ENCODE measurements at places on chromosomes 16 and 17.

GRCh38 chr16:70478912-70479341 lies 24.5 kb downstream of the FCSK start:
- no peak for DNase-seq

DNA sequence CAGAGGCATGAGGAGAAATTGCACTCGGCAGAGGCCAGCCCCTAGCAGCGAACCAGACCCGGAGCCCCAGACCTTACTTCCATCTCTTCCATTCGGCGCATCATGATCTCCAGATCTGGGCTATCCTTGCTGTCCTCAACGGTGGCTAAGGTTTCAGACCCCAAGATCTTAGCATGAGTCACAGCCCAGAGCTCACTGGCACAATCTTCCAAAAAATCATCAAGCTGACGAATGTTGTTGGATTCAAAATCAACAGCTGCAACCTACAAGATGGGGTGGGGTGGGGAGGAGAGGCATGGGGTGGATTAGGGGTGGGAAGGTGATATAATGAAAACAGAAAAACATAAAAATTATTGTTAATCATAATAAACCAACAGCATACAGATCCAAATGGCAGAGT lies 39.7 kb upstream of the PITPNM3 start:
- DNase-seq = no peak

DNA sequence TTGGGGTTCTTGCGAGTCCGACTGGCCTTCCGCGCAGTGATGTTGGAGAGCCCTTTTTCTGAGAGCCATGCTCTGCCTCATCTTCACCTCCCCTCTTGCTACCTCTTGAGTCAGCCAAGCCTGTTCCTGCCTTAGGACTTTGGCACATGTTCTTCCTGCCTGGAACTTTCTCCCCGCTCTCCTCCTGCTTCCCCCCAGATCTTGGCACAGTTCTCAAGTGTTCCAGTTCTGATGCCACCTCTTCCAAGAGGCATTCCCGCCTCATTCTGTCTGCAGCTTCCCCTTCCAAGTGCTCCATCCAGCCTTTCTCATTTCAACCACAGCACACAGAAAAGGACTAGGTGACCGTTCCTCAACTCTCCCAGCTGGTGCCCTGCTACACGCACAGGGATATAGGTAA lies 7.7 kb downstream of the AKAP1 start:
- no peak for DNase-seq

GRCh38 chr16:7057458-7057857 lies 275.2 kb upstream of the RBFOX1 start:
- no peak for DNase-seq

DNA sequence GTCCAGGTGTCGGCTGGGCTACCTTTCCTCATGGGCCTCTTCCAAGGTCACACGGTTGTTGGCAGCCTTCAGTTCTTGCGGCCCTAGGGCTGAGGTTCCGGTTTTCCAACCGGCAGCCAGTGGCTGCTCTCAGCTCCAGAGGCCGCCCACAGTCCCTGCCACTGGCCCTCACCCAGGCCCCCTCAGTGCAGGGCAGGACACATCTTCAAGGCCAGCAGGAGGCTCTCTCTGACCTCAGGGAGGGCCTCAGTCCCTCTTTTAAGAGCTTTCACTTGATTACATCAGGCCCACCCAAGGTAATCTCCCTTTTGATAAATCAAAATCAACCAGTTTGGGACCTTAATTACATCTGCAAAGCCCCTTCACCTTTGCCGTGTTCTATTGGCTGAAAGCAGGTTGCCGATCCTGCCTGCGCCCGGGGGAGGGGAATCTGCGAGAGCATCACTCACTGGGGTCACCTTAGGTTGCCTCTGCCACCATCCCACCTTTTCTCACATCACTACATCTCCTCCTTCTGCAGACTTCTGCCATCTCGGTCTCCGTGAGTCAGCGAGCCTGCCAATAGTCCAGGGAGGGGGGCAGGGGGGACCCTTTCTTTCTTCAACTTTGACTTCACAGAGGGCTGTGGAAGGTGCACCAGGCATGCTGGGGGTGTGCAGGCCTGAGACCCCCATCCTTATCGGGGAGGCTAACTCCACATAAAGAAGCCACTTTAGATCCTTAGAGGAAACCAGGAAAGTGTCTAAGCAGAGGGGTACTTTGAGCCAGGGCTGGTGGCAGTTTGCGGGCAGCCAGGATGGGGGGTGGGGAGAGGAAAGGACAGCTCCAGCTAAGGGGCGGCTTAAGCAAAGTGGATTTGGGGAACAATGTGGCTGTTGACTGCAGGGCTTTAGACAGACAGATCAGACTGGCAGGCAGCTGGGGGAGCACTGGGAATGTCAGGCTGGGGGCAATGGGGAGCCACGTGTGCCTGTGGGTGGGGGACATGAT lies 28.8 kb upstream of the NXPH3 start:
- DNase-seq = no peak

GRCh38 chr16:53866520-53866919 lies 162.6 kb downstream of the FTO start:
- DNase-seq = no peak

GRCh38 chr17:71184716-71185115 lies 936.1 kb upstream of the SOX9 start:
- DNase-seq = no peak

DNA sequence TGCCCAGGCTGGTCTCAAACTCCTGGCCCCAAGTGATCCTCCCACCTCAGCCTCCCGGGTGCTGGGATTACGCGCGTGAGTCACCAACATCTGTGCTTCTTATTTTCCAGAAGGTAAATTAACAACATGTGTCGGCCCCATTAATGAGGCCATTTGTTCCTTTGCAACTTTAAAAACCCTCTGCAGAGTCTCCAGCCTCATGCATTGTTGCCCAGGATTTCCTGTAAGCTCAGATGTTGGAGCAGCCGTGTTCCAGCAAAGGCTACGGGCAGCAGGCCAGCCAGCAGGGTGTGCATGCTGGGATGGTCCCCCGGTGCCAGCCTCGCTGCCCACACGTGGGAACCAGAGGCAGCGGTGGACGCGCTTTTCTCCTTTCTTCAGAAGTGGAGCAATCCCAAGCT lies 19.1 kb upstream of the HEXD start:
- no peak for DNase-seq

DNA sequence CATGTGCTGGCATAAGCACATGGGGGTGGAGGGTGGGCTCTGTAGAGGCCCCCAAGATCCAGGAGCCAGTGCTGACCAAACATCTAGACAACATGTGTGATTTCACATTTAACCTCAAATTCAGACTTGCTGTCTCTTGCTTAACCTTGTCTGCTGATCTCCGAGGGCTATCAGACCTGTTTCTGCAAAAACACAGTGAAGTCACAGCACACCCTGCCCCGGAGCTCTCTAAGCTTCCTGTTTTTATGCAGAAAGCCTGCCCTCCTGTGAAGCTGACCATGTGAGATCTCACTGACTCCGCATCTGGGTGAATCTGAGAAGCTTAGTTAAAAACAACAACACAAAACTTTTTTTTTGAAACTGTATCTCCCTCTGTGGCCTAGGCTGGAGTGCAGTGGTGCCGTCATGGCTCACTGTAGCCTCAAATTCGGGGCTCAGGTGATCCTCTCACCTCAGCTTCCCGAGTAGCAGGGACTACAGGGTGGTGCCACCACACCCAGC lies 6.6 kb upstream of the DPEP2 start:
- DNase-seq = peak; percentile 83

DNA sequence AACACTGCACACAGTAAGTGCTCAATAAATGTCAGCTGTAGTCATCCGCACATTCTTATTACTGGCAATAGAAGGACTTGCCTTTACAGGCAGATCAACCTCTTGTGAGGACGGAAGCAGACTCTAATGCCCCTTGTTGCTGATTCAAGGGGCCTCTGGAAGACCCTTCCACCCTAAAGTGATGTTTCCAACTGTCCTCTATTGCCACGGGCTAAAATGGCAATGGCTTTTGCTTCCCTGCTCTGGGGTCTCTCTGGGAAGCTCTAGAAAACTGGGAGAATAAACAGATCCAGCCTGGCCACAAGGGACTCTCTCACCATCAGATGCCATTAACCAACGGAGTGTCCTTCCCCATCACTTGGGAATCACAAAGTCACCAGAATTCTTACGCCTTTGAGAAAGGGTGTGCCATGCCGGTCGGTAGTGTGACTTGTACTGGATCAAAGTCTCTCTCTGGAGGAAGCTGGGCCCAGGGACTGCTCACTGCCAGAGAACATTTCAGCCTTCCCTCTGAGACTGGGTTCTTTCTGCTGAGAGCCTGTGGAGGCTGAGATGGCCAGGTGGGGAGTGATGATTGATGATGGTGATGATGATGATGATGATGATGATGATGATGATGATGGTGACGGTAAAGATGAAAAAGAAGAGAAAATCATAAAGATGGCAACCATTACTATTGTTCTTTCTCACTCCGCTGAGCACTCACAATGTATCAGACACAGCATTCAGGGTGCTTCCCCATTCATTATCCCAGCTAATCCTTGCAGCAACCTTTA lies 146.8 kb downstream of the CYLD start:
- DNase-seq = no peak

DNA sequence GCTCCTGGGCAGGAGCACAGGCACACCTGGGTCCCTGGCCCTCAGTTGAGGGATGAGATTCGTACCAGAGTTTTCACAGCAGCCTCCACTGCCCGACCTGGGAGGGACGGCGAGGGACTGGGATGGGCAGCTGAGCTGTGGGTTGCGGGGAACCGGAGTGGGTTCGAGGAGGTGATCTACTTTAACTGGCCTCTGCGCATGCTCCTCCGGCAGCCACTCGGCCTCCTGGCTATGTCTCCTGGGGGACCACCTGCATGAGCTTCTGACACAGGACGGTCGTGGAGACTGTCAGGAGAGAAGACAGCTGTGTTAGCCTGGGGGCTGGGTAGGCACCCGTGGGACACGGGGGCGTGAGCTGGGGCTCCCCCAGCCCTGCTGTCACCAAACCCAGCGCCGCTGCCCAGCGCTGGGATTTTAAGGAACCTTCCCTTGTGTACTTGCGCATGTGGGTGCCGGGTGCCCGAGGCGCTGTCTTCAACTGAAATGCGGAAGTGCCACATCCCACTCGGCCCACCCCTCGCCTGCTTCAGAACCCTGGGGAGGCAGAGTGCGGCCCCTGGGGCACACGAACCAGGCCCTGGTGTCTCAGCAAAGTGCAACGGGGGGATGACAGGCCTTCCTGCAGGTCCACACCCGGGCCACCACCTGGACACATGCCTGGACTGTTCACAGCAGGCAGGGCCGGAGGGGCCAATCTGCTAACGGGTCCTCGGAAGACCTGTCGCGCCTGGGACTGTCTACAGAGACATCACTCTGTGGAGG lies 36.4 kb downstream of the SLC7A5 start:
- peak; percentile 51 for DNase-seq

- DNase-seq = peak; percentile 22
These were observed 245.7 kb downstream of the PRKCA start for GRCh38 chr17:66548158-66548557.

- DNase-seq = no peak
These were observed 362.6 kb downstream of the CNTNAP4 start for GRCh38 chr16:76639685-76640289.

- DNase-seq = no peak
These were observed 316.9 kb downstream of the HAPSTR1 start for GRCh38 chr16:9408297-9408878.

DNA sequence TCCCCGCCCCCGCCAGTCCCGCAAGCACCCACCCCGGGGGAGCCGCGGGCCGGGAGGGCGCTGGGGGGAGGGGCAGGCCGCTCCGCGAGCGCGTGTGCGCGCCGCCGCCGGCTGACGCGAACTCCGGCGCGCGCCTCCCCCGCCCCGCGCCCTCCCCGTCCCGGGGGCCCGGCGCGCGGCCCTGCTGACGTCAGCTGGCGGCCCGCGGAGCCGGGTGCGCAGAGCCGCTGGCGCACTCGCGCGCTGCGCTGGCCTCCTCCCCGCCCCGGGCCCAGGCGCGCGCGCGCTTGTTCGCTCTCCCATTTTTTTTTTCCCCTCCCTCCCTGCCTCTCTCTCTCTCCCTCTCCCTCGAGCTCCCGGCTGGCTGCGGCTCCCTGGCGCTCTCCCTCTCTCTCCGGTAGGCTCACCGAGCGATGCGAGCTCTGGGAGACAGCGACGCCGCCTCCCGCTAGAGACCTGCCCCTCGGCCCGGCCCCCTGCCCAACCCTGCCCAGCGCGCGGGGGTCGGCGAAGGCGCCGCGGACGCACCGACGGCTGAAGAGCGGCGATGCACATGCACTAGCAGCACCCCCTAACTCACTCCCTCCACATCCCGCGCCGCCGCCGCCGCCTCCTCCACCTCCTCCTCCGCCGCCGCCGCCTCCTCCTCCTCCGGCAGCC lies at the start of gene GNAO1:
Gene GNAO1 (plus strand): TSS at position 334 of the 660 bp plus-strand sequence. CDS start 747 bp downstream, outside the sequence.
- DNase-seq = peak; percentile 69

DNA sequence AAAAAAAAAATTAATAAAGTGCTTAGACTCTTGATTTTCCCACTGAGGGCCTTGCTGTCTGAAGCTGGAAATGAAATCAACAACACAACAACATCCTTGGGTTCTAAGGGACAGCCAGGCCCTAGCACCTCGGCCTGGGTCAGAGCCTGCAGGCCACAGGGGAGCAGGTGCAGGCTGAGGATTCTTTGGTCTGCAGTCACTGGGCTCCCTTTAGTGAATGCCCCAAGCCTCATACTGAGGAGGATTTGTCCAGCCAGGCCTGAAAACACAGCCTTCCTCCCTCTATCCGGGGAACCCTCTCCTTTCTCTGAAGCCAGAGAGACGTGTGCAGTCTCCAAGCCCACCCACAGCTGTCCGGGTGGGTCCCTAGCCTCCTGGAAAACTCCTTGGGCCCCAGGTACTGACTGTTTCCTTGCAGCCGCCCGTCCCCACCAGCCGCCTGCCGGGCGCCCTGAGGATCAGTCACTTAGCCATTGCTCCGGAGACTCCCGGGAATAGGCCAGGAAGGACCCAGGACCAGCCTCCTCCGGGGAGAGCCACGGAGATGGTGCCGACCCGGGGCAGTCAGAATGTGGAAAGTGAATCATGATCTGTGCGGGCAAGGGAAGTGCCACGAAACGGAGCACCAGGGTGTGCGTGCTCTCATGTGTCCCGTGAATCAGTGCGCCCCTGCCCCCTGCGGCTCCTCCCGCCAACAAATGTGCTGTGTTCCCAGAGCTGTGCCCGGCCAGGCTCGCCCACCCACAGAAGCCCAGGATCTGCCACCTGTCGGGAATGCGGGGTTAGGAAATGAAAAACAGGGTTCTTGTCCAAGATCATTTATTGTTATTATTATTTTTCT lies 91.0 kb downstream of the RTN4RL1 start:
- DNase-seq = no peak

GRCh38 chr17:78400581-78401240 lies 22.3 kb downstream of the PGS1 start:
- no peak for DNase-seq

DNA sequence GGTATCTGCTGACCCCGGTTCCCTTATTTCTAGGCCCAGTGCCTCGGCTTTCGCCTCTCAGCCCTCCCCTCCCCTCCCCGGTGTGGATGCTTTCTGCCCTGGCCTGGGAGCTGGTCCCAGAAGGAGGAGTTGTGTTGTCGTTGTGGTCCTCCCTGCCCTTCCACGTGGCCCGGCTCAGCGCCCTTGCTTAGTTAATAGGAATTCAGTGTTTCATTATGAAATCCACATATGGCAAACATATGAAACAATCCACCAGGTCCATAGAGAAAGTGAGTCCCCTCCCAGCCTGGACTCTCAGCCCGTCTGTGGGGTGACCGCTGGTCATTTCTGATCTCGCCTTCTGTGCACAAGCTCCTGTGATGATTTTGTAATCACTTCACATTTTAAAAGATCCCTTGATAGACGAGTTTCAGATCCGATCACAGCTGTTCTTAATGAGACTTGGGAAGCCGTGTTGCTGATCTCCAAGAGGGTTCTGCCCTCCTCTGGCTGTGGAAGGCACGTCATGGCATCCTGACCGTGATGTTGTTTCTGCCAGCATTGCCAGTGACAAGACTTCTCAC lies 112.1 kb downstream of the BANP start:
- no peak for DNase-seq

All from CD4-positive, alpha-beta T cell treated with Interleukin-15 for 1 hour (primary cell).